ENCODE measurements at places on chromosomes 5 and 9.

GRCh38 chr5:137051161-137051560 lies 448.0 kb downstream of the SPOCK1 start:
- no peak for DNase-seq

- DNase-seq, result no peak
These were observed 8.0 kb upstream of the HABP4 start for GRCh38 chr9:96441798-96442445.

DNA sequence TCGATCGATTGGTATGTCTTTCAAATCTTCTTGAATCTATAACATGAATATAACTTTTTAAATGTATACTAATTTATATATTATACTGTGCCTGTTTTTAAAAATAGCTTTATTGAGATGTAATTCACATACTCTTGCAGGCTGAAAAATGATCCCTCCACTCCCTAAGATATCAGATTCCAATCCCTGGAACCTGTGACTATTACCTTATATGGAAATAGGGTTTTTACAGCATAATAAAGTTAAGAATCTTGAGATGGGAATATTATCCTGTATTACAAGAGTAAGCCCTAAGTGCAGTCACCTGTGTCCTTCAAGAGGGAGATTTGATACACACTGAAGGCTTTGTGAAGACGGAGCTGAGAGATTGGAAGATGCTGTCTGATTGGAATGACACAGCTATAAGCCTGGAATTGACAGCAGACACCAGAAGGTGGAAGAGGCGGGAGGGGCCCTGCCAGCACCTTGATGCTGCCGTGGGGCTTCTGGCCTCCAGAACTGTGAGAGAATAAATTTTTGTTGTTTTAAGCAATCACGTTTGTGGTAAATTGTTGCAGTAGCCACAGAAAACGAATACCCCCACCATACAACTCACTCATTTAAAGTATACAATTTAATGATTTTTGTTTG lies 161.3 kb downstream of the RMI1 start:
- DNase-seq, result no peak

DNA sequence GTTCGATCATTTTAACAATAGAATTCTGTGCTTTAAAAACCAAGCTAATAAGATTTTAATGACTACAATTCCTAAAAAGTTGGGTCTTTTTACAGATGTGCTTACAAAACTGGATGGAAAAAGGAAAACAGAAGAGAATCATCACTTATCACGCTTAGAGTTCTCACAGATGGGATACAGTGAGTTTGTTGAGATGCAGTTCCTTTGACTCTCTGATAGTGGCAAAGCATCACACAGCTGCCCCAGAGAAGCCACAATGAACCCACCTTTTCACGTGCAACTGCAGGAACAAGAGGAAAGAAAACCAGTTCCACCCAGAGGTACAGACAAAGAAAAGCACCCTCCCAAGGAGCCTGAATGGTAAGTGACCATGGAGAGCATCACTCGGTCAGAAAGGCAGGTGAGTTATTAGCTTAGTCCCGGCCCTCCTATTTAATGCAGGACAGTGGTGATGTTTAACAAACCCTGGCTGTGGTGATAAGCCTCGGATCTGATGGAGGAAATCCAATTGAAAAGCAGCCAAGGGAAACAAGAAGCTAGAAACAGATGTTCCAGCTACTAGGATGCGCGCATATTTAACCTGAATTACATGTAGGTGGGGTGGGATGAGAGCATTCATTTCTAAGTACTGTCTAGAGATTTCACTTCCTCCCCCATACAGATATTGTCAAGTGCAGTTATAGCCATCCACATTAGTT lies 167.7 kb downstream of the TARS1 start:
- DNase-seq, result no peak

- DNase-seq, result no peak
These were observed 1.8 kb upstream of the WDR31 start for GRCh38 chr9:113341712-113342410.

DNA sequence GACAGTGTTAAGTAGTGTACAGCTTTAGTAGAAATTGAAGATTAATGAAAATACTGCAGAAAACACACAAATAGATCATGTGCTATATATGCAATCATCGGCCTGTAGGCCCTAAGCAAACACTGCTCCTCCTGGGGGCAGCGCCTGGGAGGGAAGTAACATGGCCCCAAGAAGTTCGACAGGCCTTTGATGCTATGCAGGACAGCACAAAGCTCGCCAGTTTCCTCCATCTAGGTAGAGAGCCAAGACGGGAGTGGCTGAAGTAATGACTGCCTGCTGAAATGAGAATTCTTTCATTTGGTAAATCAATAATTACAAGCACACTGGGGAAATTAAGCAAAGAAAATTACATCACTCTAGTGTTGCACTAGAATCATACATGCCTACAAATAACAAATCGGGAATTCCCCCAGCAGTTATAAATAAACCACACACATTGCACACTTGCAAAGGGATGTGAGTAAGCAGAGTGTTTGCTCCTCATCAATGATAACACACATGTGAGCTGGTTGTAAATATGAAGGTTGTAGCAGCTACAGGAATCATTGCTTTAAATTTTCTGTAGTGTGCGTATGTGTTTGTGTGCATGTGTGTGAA lies 219.9 kb upstream of the NFIL3 start:
- DNase-seq, result no peak

DNA sequence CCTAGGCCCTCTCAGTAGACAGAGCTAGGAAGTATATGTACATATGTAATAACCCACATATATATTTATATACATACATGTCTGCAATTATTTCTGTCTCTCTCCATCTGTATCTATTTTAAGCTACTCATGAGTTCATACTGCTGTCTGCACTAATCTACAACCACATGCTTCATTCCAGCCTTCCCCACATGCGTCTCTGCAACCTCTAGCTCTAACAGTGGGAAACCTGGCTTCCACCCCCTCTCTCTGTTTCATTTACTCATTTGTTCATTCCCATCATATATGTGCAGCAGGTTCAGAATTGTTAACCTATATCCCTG lies 23.3 kb downstream of the DCANP1 start:
- no peak for DNase-seq

GRCh38 chr5:167720676-167721260 lies 570.7 kb upstream of the WWC1 start:
- no peak for DNase-seq

GRCh38 chr9:128409978-128410377 lies 10.7 kb upstream of the CERCAM start:
- DNase-seq, result no peak

DNA sequence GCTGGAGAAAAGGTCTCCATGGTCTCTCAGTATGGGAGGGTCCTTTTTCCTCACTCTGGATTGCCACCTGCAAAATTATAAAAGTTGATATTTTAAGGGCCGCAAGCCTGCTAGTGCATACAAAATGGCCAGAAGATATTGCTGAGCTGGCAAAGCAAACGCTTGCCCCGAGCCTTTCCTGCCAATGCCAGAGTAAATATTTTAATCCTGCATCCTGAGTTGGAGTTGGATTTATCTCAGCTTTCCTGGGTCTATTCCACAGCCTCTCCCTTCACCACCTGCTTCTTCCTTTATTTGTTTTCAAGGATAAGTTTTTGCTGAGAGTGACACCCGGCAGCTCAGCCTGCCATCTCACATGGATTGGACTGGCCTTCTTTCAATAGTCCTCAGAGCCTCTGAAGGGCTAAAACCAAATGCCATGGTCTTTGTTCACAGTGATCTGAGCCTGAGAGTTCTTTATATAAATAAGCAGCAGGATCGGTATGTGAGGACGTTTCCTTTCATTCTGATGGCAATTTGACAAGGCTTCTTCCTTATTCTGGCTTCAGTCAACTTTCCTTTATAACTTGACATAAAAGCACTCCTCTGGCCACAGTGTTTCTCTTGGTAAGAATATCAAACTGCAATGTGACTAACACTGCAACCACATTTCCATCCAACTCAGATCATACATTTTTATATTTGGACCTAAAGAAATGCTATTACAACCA lies 170.1 kb downstream of the ADAMTS12 start:
- DNase-seq, result no peak

GRCh38 chr9:21267485-21268346 lies 27.9 kb upstream of the IFNA14 start:
- DNase-seq, result no peak

- DNase-seq, result no peak
These were observed 58.3 kb downstream of the SVEP1 start for GRCh38 chr9:110521206-110521605.

GRCh38 chr5:173025651-173026050 lies 30.5 kb upstream of the CREBRF start:
- no peak for DNase-seq

DNA sequence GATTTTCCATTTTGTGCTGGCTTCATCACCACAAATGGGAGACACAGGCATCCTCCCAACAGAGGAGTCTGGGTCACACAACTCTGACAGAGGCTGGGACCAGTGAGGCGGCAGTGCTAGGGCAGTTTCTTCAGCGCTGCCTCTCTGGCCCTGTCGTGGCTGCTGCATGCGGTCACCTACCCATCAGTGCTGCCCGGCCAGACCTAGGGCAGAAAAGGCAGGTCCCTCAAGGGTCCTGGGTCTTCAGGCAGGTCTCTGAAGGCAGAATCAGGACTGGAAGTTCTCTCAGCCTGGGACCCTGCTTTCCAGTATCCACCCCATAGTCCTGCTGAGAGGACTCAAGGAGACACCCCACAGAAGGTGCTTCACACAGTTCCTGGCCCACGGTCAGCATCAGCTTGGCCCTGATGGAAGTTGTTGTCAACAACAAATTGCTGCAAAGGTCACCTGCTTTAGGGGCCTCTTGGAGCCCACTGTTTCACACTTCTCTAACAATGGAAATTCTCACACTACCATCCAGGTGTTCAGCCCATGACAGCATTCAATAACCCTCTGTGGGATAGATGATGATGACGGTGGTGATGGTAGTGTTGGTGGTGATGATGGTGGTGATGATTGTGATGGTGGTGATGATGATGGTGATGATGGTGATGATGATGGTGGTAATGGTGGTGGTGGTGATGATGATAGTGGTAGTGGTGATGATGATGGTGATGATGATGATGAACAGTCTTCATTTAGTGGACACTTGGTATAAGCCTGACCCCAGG lies 146.4 kb upstream of the PPP1R26 start:
- no peak for DNase-seq

- no peak for DNase-seq
These were observed 60.1 kb downstream of the ZDHHC21 start for GRCh38 chr9:14633148-14633547.

DNA sequence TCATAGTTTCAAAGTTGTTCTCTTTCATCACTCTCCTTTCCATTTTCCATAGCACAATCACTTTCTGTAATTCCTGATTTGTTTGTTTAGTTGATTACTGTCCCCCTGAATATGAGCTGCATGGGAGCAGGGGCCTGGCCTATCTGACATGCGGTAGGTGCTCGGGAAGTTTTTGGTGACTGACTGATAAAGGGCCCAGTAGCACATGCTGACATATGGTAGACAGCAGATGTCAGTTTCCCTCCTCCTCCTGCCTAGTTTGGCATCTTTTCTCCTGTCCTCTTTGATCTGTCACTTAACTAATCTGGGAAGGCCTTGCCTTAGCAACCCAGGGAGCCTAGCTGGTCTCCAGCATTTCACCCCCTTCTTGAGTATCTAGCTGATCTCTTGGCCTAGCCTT lies 14.4 kb downstream of the GALNT12 start:
- no peak for DNase-seq

GRCh38 chr5:83715236-83716065 lies 5.2 kb downstream of the HAPLN1 start:
- DNase-seq, result no peak

DNA sequence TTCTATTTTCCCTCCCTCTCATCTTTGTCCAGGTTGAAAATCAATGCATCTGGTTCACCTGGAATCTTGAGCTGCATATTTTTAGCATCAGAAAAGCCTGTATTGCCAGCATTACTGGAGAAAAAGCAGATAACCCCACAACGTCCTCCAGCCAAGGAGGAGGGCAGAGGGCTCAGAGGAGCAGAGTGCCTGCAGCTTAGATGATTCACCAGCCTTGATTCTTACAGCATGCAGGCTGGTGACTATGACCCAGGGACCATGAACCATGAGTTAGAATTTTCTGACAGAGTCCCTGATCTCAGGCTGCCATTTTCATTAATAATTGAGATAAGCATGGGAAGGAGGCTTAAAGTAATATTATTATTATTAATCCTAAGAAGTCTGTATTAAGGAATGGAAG lies 278.2 kb downstream of the BRINP1 start:
- no peak for DNase-seq

DNA sequence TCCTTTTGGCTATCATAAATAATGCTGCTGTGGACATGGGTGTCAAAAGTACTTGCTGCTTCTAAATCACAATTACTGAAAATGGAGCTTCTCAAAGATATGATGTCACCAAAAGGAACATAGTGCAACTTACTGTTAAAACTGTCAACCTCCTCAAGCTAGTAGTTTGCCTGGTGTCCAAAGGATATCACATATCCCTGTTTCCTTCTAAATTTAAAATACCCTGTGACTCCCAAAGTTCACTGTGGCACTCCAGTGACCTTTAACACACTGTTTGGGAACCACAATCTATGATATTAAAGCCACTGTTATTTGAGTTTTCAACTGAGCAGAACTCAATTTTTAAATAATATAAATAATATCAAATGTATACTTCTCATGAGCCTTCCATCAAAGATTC lies 18.2 kb downstream of the GLIS3 start:
- no peak for DNase-seq

GRCh38 chr9:123925819-123926218 lies 4.1 kb downstream of the DENND1A start:
- DNase-seq, result no peak

- no peak for DNase-seq
These were observed 92.5 kb upstream of the DNAH5 start for GRCh38 chr5:14036947-14037346.

- no peak for DNase-seq
These were observed 94.0 kb upstream of the PTGER4 start for GRCh38 chr5:40585537-40586267.

DNA sequence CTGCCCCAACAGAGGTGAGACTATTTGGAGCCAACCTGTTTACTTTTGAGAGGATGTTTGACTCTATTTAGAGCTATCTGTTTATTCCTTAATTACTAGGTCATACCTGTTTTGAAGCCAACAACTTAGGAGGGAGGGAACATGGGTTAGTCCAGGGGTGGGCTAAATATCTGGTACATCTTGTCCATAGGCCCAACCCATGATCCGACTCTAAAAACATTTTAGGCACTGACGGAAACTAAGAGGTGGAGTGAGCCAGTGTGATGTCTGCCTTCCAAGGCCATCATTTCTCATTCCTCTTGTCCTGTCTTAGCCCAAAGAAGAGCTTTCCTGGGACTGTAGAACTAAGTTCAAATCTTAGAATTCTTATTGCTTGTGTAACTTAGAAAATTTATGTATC lies 8.4 kb downstream of the SPINK5 start:
- no peak for DNase-seq

Data from stimulated activated CD8-positive, alpha-beta memory T cell treated with anti-CD3 and anti-CD28 coated beads, Interleukin-7, amount 100 ng/mL, for 1 hour (primary cell).